LNCaP clone FGC (cell line): ENCODE measurements at places on chromosomes 13 and 19.

- no peak for DNase-seq
Measured at GRCh38 chr13:95677564-95678266, 776 bp downstream of the DNAJC3 start.

- no peak for DNase-seq
Measured at GRCh38 chr13:110561344-110562035, at the start of gene RAB20. RAB20 (minus strand) TSS chr13:110561722; CDS start chr13:110561519, 203 bp downstream.

DNA sequence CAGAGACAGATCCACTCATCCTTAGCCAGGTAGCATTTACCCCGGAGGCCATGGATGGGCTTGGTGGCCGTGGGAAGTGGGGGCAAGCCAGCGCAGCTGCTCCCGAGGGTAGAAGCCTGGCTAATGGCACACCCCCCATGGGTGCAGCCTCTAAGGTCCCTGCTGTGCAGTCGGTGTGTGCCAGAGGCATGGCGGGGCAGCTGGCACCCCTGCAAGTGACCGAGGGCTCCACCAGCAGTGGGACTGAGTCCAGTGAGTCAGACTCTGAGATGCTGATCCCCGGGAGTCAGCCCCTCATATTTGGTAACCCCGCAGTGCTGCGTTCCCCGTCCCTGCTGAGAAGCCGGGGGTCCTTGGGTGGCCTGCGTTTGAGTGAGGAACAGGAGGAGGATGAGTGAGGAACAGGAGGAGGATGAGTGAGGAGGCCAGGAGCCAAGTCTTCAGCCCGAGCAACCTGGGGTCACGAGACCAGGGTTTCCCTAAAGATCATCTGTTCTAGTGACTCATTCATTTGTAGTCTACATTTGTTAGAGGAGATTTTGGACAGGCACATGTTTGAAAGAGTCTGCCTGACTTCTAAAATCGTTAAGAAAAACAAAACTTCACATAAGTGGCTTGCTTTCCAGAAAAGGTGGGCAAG is 180.7 kb downstream of the STK24 start:
- DNase-seq = no peak

- no peak for DNase-seq
Measured at GRCh38 chr19:17264641-17264979, at the start of gene USHBP1. USHBP1 (minus strand) TSS chr19:17264745; CDS start chr19:17264299, 446 bp downstream.

DNA sequence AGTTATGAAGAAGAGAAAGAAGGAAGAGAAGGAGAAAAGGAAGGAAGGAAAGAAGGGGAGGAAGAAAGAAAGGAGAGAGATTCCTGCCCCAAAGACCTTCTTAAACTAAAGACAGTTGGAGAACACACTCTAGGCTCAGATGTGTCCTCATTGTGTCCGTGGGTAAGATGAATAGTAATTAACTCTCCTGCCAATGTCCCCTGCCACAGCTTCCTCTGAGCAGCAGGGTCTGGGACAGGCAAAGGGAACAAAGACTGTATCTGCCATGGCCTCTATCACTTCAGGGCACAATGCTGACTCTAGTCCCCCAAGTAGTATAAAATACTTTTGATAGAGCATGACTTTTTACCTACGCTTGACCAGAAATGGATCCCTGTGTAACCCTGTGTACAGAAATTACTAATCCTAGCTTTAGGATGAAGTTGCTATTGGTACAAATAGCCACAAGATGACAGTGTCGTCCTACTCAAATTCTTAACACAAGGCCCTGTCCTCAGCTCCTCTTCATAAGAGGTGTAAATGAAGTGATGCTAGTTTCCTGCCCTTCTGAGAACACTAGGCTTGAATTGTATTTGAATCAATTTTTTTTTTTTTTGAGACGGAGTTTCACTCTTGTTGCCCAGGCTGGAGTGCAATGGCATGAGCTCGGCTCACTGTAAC is 186.2 kb upstream of the GPR12 start:
- peak; percentile 31 for DNase-seq
